Fibroblast of gingiva (primary cell): ENCODE measurements at places on chromosomes 5 and 9.

GRCh38 chr9:132806723-132807421, 71.2 kb downstream of the AK8 start:
- no peak for DNase-seq

- DNase-seq = no peak
These were observed 61.2 kb downstream of the FYB1 start for GRCh38 chr5:39158127-39158593.

GRCh38 chr5:102916109-102916508, 161.0 kb downstream of the PAM start:
- DNase-seq = no peak

DNA sequence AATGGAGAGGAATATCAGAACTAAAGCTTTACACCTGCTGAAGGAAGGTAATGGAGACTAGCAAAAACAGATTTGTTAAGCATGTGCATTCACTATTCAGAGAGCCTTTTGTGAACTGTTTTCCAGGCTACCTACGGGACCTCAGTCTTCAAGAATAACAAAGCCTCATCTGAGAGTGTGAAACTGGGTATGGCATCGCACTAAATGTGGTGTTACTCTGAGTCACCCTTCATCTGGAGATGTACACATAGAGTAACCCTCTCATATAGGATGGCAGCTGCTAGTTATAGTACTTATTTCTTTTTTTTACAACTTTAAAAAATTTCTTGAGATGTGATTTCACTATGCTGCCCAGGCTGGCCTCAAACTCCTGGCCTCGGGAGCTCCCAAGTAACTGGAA, 306.8 kb downstream of the ZNF608 start:
- DNase-seq = no peak

- DNase-seq = peak; percentile 84
These were observed 134.4 kb downstream of the AOPEP start for GRCh38 chr9:94860678-94861588.
